Activated CD4-positive, alpha-beta memory T cell treated with anti-CD3 and anti-CD28 coated beads, Interleukin-2, amount 10 ng/mL, durations not matched to agents 7 days and 5 days (primary cell): ENCODE measurements at places on chromosomes 16 and 17.

- DNase-seq: peak; percentile 43
These were observed 1.6 kb downstream of the BAHCC1 start for GRCh38 chr17:81396722-81397313.

DNA sequence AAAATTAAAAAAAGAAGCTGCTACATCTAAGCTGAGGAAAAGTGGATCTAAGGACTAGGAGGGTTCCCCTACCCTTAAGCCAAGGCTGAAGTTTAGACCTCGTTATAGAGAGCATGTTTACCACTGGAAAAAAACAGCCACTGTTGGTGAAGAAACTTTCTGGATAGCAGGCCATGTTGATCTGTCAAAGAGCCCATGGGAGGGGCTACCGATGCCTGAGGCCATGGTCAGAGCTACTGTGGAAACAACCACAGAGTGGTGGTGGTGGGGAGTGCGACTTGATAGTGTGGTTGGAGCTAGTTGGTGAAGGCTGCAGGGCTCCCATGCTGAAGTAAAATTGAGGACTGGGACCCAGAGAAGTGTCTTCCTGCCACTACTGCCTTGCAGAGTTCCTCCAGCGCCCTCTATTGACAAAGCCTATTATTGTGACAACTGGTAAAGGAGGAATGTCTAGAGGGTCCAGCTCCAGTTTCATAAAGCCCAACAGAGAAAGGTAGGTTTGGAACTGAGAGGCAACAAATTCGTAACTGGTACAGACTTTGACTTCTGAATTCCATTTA is 12.7 kb upstream of the FAM20A start:
- DNase-seq: peak; percentile 38

- DNase-seq: peak; percentile 61
These were observed 2.8 kb upstream of the ALDOC start for GRCh38 chr17:28579526-28579925.

GRCh38 chr17:7992516-7992915 is 9.9 kb upstream of the GUCY2D start:
- no peak for DNase-seq

DNA sequence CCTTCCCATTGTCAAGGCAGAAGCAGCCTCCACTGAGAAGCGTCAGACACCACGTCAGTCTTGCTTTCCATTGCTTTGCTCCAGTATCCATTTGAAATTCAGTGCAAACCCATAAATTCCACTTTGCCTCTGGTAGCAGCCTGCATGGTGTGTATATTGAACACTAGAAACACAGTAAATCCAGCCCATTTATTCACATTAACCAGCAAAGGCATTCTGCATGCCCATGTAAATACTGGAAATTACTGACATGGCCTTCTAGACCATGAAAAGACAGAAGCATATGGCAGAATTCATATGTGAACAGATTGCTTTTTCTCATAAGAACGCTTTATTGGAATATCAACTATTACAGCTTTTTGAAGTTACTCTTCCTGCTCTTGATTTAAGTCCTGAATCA is 595.0 kb downstream of the WWOX start:
- no peak for DNase-seq

DNA sequence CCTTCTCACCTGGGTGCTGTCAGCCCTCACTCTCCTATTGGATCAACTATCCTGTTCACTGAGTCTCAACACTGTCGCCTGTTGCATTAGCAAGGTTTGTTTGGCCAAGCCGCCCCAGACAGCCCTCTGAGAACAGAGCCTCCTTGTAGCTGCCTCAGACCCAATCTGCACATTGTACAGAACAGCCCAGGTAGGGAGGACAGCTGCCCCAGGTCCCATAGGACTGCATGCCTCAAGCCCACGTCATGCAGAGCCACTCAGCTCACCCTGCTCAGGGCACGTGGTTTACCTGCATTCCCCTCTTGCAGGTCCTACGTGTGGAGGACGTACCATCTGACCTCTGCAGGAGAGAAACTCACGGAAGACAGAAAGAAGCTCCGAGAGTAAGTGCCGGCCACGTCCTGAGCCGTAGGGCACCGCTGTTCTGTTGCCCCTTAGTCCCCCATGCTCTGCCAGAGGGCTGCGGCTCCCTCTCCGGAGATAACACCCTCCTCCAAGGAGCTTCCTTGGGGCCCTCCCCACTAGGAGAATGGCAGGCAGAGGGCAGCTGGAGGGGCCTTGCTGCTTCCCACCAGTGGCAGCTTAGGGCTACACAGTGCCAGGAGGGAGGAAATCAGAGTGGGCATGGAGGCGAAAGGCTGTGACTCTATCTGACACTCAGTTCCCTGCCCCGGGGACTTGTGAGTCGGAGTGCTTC is 2.8 kb downstream of the SNRNP25 start:
- no peak for DNase-seq
